CD4-positive, CD25-positive, alpha-beta regulatory T cell (primary cell): ENCODE measurements at places on chromosomes 5 and 9. TPM values are rescaled to one million over a fixed set of nuclear protein-coding genes. Genes with fewer than 3 reads are reported as not detected.

FOXD4L6 gene
- total RNA-seq = not detected

DNA sequence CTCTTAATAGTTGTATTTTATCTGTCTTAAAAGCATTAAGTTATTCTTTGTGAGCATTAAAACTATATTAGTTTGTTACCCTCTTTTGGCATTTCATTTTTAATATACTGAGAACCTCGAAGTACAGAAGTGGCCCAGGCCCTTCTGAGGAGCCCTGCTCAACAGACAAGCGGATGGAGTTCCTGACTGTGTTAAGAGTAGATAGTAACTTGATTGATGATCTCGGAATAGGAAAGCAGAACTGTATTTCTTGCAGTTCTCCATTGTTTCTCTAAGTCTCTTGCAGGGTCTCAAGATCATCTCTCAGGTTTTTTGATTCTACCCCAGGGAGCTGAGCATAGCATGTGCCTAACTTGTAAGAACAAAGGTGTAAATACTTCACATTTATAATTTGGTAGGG is 139.6 kb downstream of the SMARCA2 start:
- H3K4me1 ChIP-seq = peaks cover 35% of the 10 kb centered on the region
- no peak for DNase-seq
- no peak overlapping the region for H3K4me3 ChIP-seq
- H3K36me3 ChIP-seq = peaks cover 5% of the 10 kb centered on the region
- no peak overlapping the region for H3K27ac ChIP-seq

DNA sequence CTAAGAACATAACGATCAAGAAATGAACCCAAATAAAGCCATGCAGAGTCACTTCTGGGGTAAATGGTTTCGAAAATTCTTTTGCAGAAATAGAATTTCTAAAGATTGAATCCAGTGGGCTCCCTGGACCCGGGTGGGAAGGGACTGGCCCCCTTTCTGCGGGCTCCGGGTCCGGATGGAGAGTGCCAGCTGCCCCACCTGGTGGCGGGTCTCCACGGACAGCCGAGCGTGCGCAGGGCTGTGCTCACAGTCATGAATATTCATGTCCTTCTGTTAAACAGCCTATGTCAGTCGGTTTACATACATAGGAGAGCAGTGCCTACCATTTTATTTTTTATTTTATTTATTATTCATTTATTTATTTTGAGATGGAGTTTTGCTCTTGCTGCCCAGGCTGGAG is 4.7 kb upstream of the PPP1R26 start:
- no peaks in the 10 kb centered on the region for H3K36me3 ChIP-seq
- H3K4me1 ChIP-seq = peaks cover 5% of the 10 kb centered on the region
- no peak for DNase-seq
- no peak overlapping the region for H3K27ac ChIP-seq

DNA sequence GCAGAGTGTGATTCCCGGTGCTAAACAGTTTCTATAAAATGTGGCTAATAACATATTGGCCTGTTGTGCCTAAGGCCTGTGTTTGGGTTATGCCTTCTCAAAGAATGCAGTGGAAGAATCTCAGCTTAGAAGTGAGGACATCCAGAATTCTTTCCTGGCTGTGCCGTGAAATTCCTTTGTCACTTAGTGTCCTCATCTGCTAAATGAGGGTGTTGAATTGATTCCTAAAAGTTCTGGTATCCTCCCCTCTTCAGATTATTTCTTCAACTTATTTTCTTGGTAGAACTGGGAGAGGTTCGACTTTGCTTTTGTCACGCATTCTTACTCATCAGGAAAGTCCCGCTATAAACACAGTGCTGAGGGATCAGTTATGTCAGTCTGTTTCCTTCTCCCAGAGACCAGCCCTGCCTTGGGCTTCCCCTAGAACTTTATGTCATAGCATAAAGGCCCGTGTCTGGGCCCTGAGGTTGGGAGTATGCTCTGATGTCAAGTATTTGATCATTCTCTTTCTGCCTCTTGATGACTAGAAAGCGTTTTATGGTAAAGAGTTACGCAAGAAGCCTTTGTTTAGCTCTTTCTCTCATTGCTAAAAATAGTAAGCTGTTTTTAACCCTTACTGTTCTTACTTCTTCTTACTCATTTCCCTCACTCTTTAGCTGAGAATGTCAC is 29.5 kb downstream of the MTAP start:
- peaks cover 33% of the 10 kb centered on the region for H3K36me3 ChIP-seq
- H3K4me1 ChIP-seq = no peaks in the 10 kb centered on the region
- H3K27ac ChIP-seq = no peak overlapping the region
- H3K27me3 ChIP-seq = no peaks in the 10 kb centered on the region
- H3K4me3 ChIP-seq = no peak overlapping the region
- no peak for DNase-seq

DNA sequence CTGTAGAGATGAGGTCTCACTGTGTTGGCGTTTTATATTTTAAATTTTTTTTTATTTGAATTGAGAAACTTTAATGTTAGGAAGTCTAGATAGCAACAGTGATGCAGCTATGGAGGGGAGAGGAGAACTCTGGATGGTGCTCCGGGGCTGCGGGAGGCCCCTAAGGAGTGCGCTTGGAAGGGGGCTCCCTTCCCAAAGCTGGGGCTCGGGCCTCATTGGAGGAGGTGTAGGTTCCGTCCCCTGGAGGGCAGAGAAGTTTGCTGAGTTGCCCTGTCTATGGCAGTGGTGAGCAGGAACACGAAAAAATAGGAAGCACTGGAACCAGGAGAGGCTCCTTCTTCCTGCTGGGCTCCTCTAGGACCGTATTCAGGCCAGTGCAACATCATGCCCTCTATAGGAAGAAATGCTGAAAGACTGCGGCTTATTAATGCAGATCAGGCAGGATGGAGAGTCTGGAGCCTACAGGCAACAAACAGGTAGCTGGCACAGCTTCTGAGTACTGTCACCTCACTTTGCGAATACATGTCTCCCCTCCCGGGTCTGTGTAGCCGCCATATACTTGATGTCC is 16.1 kb downstream of the AHRR start:
- H3K36me3 ChIP-seq = no peaks in the 10 kb centered on the region
- H3K4me3 ChIP-seq = no peak overlapping the region
- H3K27ac ChIP-seq = no peak overlapping the region

ANKRD34B gene
- total RNA-seq = not detected

SLC6A3 gene
- total RNA-seq = not detected
